Left cardiac atrium (tissue), 4 donors: ENCODE measurements at places on chromosomes 4 and X. TPM values are rescaled to one million over a fixed set of nuclear protein-coding genes. Genes with fewer than 3 reads are reported as not detected.

TENT5D gene
- not detected for total RNA-seq

HDX gene
- 3.2 TPM for total RNA-seq

DNA sequence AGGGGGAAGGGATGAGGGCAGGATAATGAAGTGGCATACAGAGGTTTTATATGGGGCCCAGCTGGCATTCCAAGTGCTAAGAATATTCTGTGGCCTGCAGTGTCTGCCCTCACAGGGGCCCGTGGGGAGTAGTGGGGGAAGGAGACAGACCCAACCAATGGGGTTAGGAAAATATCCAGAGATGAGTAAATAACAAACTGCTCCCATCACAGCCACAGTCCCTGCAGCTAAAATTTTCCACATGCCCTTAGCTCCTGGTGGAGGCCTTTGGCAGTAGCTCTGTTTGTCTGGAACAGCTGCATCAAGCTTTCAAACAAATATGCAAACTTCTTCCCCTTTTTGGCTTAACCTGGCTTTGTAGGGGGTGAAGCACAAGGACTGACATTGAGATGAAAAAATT, 3.1 kb downstream of the SRPX2 start:
- DNase-seq = no peak

MAGEA9B gene
- not detected for total RNA-seq

GRCh38 chr4:19982556-19982955, 269.1 kb upstream of the SLIT2 start:
- no peak for DNase-seq

GRCh38 chrX:44975666-44976263, 102.8 kb downstream of the KDM6A start:
- DNase-seq = no peak

DNA sequence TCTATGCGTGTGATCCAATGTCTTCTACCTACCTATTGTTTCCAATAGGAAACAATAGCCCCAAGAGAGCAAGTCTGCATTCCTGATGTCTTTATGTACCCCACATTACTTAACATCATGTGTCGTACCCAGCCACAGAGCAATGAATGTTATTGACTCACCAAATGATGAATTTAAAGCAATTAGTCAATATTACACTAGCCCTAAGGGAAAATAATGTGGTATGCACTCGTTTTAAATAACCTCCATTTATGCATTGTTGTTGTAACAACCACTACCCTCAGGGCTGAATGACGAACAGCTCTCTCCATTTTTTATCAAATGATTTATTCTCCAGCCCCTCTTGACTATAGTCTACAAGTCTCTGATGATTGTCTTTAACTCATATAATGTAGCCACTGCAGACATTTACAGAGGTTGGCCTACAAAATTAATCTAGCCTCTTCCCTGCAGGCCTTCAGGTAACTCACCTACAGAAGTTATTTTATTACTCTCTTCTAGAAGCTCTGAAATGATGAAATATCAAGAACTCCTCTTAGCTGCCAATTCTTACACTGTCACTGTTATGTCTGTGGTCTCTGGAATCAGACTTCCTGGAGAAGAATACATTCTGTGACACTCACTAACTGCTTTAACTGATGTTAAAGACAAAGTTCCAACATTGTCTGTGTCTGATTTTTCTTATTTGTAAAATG, 601.7 kb upstream of the GRIA3 start:
- DNase-seq = no peak

DNA sequence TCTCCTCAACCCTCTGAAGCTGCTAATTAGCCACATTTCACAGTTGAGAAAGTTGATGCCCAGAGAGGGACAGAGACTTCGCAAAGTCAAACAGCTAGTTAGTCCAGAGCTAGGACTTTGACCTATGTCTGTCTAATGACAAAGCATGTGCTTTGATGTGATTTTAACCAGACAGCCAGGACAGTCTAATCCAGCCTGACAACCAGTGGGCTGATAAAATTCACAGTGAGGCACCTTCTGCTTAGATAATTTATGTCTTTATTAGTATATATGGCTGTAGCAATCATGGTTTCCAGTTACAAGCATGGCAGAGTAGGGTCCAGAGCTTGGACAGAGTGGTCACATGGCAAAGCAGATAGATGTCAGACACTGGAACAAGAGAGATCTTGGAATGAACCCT, 133.6 kb upstream of the C1QTNF7 start:
- no peak for DNase-seq

GPR119 gene
- not detected for total RNA-seq
